ENCODE measurements at places on chromosomes 1 and 21.

DNA sequence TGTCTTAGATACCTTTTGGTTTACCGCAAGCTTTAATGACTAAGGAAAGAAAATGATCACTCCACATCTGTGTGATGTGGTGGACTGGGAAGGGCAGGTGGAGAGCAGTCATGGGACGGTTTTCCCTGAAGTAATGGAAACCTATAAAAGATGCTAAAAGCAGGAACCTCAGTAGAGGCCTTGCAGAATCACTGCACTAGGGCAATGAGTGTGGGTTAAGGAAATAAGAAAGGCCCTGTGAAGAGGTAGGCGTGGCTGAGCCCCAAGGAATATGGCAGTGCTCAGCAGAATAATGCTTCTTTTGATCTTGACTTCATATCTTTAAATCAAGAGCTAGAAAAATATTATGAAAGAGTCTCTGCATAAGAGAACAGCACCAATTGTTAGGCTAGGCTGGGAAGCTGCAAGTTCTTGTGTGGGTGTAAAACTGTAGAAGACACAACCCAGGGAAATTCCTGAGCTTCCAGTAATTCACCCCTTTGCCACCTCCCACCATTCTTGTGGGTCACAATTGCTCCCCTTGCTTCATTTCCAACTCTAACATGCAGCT lies 49.9 kb downstream of the CLCA4 start:
- no peak for DNase-seq

DNA sequence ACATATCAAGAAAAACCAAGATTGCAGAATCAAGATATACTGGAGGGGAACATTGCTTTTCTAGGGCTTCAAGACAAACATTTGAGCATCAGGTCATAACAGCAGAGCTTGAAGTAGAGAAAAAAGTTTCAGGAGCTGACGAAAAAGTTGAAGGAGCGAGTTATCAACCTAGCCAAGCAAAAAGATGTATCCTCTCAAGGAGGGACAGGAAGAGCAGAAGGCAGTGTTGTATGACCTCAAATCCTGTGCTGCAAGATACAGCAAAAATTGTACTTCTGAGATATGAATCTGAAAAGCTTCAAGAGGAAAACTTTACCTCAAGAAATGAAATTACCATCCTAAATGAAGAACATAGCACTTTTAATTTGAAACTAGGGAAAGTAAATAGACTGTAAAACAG lies 153.1 kb downstream of the AK5 start:
- no peak for DNase-seq

- DNase-seq = no peak
Measured at GRCh38 chr1:44348061-44348485, 7.0 kb downstream of the ERI3 start.

- DNase-seq = no peak
Measured at GRCh38 chr1:114289306-114289705, 135.6 kb upstream of the SYT6 start.

DNA sequence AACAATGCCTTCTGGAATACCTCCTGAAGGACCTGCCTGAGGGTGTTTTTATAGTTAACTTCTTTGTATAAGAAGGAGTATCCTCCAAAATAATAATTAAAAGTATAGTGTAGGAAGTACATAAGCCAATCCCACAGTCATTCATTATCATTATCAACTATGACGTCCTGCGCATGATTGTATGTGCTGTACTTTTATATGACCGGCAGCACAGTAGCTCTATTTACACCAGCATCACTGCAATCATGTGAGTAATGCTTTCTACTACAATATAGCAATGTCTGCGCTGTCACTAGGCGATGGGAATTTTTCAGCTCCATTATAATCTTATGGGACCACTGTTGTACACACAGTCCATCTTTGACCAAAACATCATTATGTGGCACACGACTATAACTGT lies 72.0 kb downstream of the BEND5 start:
- DNase-seq = no peak

DNA sequence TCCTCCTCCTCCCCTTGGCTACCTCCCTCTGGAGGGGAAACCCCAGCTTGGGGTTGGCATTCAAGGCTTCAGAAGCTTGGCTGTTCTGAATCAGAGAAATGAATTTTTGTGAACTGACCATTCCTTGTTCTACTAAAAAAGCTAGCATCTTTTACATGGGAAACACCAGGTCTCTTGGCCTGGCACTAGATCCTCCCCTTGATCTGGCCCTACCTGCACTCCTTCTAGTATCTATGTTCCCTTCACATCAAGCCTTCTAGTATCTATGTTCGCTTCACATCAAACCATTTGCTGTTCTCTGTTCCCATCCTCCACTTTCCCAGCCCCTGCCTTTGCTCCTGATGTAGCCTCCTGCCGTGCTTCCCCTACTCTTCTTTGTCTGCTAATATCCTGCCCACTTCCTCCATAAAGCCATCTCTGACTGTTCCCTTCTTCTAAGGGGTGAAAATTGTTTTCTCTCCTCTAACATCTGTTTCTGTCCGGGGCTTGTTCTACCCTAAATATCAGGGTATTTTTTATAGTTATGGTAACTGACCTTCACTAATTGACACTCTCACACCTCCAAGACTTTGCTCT lies 25.8 kb downstream of the FAM151A start:
- no peak for DNase-seq

- no peak for DNase-seq
Measured at GRCh38 chr21:14303731-14304488, 79.0 kb downstream of the HSPA13 start.

- no peak for DNase-seq
Measured at GRCh38 chr21:33300701-33301631, 23.8 kb upstream of the IFNAR1 start.
